ENCODE measurements at places on chromosomes 7 and 10. TPM values are rescaled to one million over a fixed set of nuclear protein-coding genes. Genes with fewer than 3 reads are reported as not detected.

- DNase-seq, result no peak
These were observed 14.3 kb upstream of the DAGLB start for GRCh38 chr7:6461946-6462550.

GRCh38 chr10:3053155-3053554 is 14.2 kb upstream of the PFKP start:
- no peak for DNase-seq

C7orf33 gene
- total RNA-seq, result not detected

DNA sequence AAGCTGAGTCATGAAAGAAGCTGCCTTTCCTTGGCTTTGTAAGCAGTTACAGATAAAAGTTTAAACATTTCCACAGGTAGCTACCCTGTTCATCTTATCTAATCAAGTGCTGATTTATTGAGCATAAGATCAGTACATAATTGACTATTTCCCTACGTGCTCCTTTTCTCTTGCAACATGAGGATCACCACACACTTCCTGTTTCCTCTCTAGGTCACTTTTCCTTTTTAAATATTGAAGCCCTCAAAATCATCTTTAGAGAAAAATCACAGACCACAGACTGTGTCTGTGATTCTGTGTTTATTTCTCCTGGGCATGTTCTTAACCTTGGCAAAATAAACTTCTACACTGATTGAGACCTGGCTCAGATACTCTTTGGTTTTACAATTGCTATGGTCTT is 69.5 kb downstream of the ZNF37A start:
- DNase-seq, result no peak

DNA sequence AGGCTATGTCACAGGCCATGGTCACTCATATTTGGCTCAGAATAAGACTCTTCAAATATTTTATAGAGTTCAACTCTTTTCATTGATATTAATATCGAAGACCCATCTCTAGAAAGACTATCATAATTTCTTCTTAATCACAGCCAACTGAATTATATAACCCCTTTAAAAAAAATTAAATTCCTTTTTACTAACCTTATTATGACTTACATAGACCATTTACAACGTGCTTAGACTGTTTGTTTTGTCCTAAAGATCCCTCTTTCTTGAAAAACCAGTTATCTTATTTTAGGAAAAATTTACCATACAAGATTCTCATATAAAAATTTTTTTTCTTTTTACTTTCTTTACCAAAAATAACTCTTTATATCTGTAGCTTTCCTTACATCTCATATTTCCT is 10.2 kb upstream of the TMEM254 start:
- no peak for DNase-seq

GRCh38 chr10:114306116-114306973 is 67.3 kb downstream of the VWA2 start:
- no peak for DNase-seq

EPHB6 gene
- 5.4 TPM for total RNA-seq

CYP26C1 gene
- total RNA-seq, result not detected

AOC1 gene
- 0.33 TPM for total RNA-seq

GRCh38 chr7:79504607-79505389 is 51.3 kb upstream of the MAGI2 start:
- DNase-seq, result no peak

CNPY1 gene
- total RNA-seq, result not detected

DNA sequence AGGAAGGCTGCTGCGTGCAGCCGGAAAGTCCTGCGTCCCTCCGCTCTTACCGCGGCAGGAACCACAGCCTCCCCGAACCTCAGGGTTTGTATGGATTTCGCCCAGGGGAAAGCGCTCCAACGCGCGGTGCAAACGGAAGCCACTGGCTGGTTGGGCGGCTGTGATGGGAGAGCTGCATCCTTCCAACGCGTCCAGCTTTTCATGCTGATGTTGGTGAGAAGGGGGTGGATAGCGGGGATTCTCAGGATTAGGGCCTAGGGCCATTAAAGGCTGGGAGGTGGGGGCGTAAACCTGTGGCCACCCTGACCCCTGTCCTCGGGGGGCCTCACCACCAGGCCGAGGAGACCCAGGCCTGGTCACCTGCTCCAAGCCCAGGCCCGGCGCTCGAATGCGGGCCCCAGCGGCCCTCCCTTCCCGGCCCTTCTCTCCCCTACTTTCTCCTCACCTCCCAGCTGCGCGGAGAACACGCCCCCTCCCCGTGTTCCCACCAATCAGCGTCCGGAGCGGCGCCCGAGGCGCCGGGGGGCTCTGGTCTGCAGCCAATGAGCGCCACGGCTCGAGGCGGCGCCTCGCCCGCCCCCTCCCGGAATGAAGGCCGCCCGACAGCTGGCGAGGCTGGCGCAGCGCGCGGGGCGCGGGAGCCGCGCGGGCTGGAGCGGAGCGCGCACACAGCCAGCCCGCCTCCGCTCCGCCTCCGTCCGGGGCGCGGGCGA is 458 bp upstream of the NANOS1 start:
- peak; percentile 95 for DNase-seq

TAS2R3 gene
- total RNA-seq, result 2.1 TPM

GRCh38 chr10:51117053-51117660 is 42.9 kb downstream of the PRKG1 start:
- DNase-seq, result no peak

- no peak for DNase-seq
These were observed 124.3 kb downstream of the SNX10 start for GRCh38 chr7:26416004-26416403.

GRCh38 chr10:75649466-75649865 is 218.0 kb downstream of the LRMDA start:
- DNase-seq, result no peak

ZNRF2 gene
- 22.0 TPM for total RNA-seq

GRCh38 chr7:156559001-156559400 is 81.6 kb upstream of the RNF32 start:
- DNase-seq, result no peak

DNA sequence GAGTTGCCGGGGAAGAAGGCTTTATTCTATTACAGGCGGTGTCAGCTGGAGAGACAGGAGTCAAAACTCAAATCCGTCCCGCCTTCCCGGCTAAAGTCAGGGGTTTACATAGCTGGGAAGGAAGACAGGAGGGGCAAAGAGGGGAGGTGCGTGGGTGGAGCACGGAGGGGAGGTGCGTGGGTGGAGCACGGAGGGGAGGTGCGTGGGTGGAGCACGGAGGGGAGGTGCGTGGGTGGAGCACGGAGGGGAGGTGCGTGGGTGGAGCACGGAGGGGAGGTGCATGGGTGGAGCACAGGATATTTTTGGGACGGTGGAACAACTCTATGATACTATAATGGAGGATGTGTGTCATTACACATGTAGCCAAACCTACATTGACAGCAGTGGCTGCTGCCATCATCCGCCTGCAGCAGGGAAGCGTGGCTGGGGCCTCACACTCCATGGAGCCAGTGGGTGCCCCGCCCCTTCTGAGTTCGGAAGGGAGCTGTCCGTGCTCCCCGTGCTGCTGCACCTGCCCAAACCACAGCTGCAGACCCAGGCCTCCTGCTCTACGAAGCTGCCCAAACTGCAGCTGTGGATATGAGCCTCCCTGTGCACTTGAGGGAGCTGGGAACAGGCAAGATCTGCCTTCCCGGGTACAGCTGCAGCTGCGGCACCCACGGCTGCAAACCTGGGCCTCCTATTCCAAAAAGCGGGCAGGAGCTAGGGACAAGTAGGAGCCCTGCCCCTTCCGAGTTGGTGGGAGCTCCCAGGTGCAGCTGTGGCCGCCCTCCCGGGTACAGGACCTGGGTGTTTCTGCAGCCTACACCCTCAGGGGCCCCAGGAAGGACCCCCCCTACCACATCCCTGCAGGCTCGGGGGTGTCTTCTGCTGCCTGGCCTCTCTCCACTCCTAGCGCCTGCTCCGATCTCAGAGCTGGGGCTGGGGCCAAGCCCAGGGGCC is 119.4 kb downstream of the DYNC2I1 start:
- DNase-seq, result no peak

- DNase-seq, result no peak
These were observed 52.3 kb upstream of the KIAA1217 start for GRCh38 chr10:24156686-24157085.

DNA sequence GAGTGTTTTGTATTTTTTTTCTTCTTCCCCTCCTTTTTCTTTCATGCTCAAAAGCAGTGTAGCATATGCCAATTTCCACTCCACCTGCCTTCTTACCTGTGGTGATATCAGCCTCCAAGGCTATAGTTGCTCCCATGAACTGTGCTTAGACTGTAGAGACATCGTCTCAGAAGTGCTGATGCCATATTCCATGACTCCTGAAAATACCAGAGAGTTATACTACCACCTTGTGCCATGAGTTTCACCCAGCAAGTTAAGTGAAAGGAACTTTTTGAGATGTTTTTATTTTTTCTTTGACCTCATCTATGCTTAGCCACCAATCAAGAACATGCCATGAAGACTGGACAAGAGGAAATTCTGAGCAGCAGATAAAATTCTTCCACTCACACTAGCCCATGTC is 142.8 kb upstream of the SEMA3E start:
- no peak for DNase-seq

Data from esophagus muscularis mucosa (tissue), 4 donors.